Activated naive CD4-positive, alpha-beta T cell treated with Interleukin-2 at 50 U/mL for 16 hours (primary cell): ENCODE measurements at places on chromosomes 12 and 14.

GRCh38 chr12:16939871-16940306, 333.9 kb upstream of the LMO3 start:
- no peak for DNase-seq

DNA sequence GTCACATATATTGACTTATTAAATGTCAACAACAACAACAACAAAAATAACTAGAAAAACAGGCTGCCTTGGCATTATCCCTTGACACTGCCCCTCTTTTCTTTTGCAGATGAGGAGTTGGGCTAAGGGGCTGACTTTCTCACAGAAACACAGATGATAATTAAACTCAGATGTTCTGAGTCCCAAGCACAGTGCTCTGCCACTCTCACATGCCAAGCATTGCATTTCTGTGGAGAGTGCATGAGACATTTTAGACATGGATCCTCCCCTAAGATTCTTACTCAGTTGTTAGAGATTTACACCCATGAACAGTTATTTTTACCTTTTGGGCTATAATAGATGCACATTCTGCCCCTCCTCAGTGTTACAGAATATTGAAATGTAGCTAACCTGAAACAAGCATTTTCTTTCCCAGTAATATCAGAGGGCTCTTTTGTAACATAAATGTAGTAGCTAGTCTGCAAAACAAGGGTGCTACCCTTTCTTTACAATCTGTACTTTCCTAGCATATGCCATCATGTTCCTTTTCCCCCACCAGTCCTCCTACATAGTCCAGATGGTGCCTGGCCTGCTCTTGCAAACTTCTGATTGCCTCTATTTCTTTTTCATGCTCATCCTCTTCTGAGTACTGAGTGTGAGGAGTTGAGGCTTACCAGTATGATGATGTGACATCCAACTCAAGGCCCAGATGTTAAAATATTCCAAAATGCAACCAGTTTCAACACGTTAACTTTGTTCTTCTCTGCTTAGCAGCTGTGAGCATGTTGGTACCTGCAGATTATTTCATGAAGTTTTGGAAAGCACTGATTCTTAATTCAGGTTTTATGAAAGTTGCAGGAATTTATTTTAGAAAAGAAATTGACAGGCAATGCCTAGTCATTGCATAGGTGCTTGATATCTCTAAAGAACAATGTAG, 125.0 kb upstream of the ATP2B1 start:
- DNase-seq = no peak

- DNase-seq = no peak
Observed at GRCh38 chr14:20998674-20999366, at the start of gene SLC39A2. Gene SLC39A2, plus strand, starts transcription at chr14:20999293. Its CDS starts 154 bp downstream, at chr14:20999447.

DNA sequence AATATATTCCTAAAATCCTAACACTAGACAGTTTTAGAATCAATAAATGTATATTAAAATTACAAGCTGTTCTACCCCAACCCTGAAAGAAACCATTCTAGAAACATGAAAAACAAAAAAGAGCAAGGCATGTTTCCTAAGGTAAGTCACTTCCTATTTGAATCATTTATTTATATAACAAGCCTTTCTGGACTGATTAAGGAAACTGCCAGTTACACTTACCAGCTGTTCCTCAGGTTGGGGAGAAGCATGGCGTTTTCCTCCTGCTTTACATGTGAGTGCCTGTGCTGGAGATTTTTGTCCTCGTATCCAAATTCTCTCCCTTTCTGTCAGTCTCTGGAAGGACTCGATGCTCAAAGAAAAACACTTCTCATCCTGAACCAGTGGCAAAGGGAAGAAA, 183.3 kb downstream of the EFCAB11 start:
- DNase-seq = no peak

- no peak for DNase-seq
Observed at GRCh38 chr12:91774434-91774921, 371.2 kb downstream of the BTG1 start.

GRCh38 chr12:116455540-116456329, 103.4 kb upstream of the MAP1LC3B2 start:
- DNase-seq = no peak

DNA sequence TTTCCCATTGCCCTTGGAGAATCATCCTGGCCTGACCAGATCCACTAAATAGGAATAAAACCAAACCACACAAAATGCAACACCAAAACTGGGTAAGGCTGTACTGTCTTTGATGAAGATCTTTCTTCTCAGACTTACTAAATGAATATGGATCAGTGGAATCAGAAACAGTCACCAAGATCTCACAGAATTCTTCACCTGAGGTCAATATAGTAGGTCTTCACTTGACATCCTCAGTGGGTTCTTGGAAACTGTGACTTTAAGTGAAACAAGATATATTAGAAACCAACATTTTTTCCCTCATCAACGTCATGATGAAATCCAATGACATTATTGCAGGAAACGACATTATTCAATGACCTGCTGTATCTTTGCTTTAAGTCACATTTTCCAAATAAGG, 526.2 kb downstream of the FUT8 start:
- DNase-seq = no peak
